ENCODE measurements at places on chromosomes 4 and X. TPM values are rescaled to one million over a fixed set of nuclear protein-coding genes. Genes with fewer than 3 reads are reported as not detected.

The RAB41 gene
- not detected for total RNA-seq

The ARR3 gene
- not detected for total RNA-seq

The RGN gene
- total RNA-seq: not detected

The TEX11 gene
- not detected for total RNA-seq
